AG04449 (cell line): ENCODE measurements at places on chromosomes 5 and 9.

DNA sequence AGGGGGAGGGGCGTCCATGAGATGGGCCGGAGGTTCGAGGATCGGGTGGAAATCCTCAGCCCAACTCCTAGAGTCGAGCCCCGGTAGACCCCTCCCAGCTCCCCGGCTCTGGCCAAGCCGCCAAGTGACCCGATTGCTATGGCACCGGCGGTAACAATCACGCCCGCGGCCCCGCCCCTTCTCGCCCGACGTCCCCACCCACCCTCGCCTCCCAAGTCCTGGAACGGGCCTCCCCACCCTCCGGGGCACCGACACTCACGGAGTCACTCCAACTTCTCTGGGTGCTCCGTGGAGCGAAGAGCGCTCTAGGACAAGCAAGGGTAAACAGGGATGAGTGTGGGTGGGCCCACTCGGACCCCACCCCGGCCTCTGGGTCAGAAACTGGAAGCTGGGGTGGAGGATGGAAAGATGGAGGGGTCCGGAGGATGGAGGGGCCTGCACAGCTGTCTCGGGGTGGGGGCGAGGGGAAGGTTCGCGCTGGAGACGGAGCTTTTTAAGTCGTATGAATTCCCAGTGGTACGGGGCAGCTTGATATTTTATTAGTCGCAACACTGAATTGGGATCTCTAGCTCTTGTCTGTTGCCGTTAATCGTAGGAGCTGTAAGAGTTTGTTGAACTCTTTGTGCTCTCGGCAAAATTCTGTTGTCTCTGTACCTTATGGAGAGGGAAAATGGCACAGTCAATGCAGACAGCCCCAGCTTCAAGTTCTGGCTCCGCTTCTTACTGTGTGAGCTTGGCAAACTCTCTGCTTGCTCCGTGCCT is at the start of gene SPACA9:
SPACA9 (plus strand) TSS at position 204 of the 762 bp plus-strand sequence. CDS start 5,050 bp downstream, outside the sequence.
- no peak for DNase-seq

- DNase-seq = no peak
These were observed 210.1 kb upstream of the TBCA start for GRCh38 chr5:77986261-77986660.

GRCh38 chr5:175821790-175822211 is 49.6 kb upstream of the CPLX2 start:
- DNase-seq = no peak

DNA sequence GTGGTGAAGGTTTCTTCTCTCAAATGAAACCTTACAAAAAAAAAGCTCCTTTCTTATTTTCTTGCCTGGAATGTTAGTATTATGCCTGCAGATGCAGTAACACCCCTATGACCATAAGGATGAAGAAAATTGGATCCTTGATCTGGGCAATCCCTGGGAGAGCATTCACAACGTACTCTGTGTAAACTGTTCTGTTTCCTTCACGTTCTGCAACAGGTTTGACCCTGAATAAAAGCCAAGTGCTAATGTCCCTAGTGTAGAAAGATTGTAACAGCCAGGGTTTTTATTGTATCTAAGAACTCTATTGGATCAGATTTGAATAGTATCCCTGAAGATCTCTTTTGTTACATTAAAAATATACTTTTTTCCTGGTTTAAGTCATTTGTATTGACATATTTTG is 1639.6 kb upstream of the ACO1 start:
- DNase-seq = no peak

DNA sequence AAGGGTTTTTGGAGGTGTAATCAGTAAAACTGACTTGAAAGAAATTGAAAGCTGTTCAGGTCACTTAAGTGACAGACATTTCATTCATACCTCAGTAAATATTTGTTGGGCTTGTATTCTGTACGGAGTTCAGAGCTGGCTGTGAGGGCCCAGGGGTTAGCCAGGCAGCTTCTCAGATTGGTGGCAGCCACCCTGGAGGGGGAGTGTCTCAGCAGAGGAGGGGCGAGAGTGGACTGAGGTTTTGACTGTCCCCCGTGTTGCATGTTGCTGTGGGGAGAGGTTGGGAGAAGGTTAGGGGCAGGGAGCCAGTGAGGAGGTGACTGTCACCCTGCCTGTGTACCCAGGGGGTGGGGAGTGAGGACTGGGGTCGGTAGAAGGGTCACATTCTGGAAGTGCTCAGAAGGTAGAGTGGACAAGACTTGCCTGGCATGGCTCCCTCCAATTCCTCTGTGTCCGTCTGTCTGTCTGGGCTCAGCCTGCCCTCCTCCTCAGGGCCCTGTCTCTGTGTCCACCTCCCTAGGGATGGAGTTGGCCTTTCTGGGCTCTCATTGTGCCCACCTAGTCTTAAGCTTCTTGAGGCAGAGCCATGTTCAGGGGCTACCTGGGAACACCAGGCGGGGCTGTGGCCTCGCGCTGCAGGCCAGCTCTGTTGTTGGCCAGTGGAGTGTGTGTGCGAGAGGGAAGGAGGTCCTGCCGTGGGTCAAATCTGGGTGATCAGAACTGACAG is 4.4 kb downstream of the PHF2 start:
- no peak for DNase-seq

- DNase-seq = no peak
These were observed 3.3 kb upstream of the DCTN3 start for GRCh38 chr9:34623374-34624235.

GRCh38 chr5:116454417-116454927 is 120.2 kb downstream of the SEMA6A start:
- peak; percentile 76 for DNase-seq

- DNase-seq = no peak
These were observed 519.9 kb downstream of the SEMA5A start for GRCh38 chr5:9025942-9026341.
